ENCODE measurements at places on chromosomes 7 and 10. TPM values are rescaled to one million over a fixed set of nuclear protein-coding genes. Genes with fewer than 3 reads are reported as not detected.

The PLPP4 gene
- not detected for total RNA-seq

The CRTAC1 gene
- not detected for total RNA-seq

The SORBS1 gene
- 0.34 TPM for total RNA-seq

The CALML5 gene
- total RNA-seq, result not detected

The AS3MT gene
- 6.7 TPM for total RNA-seq

The OR2A42 gene
- not detected for total RNA-seq

The AKR1D1 gene
- not detected for total RNA-seq

The FXYD4 gene
- total RNA-seq, result not detected

The PCLO gene
- 0.17 TPM for total RNA-seq

The ZNF117 gene
- 1.7 TPM for total RNA-seq

The HOXA4 gene
- total RNA-seq, result 3.1 TPM

The MYPN gene
- 3.9 TPM for total RNA-seq

The RNLS gene
- 13.1 TPM for total RNA-seq

The RBM20 gene
- under 0.01 TPM for total RNA-seq

The MTG1 gene
- total RNA-seq, result 34.8 TPM

The GNG11 gene
- total RNA-seq, result 15.8 TPM

The C10orf105 gene
- not detected for total RNA-seq

The TET1 gene
- 1.8 TPM for total RNA-seq

The MUC12 gene
- total RNA-seq, result 1.2 TPM

The FBXO24 gene
- total RNA-seq, result 0.50 TPM

The MBL2 gene
- total RNA-seq, result not detected

The PHYHIPL gene
- total RNA-seq, result not detected

The POLR2J2 gene
- total RNA-seq, result 0.17 TPM

The TRPV5 gene
- total RNA-seq, result not detected

The HPSE2 gene
- not detected for total RNA-seq

The RPEL1 gene
- total RNA-seq, result not detected

The WEE2 gene
- total RNA-seq, result not detected

The PTN gene
- 34.3 TPM for total RNA-seq

The ACSM6 gene
- not detected for total RNA-seq

The PPP1R3C gene
- total RNA-seq, result 3.9 TPM

The NEBL gene
- 1.3 TPM for total RNA-seq

The ZNF248 gene
- 2.7 TPM for total RNA-seq

The LRRC4 gene
- 0.45 TPM for total RNA-seq

The CLIP2 gene
- 27.6 TPM for total RNA-seq

The TUBB8 gene
- not detected for total RNA-seq

The SLC16A9 gene
- 1.3 TPM for total RNA-seq

The CARD11 gene
- total RNA-seq, result 0.84 TPM

The CALML3 gene
- total RNA-seq, result not detected

The PPP1R9A gene
- total RNA-seq, result 0.15 TPM

The VSTM4 gene
- total RNA-seq, result 0.74 TPM

The GTF2IRD1 gene
- 19.0 TPM for total RNA-seq

The LRRN3 gene
- total RNA-seq, result 0.84 TPM

The CFTR gene
- 0.30 TPM for total RNA-seq

The MRPS16 gene
- 69.1 TPM for total RNA-seq

Measured in bronchus fibroblast of lung (primary cell).